ENCODE measurements at places on chromosomes 12 and 14.

- DNase-seq = no peak
Observed at GRCh38 chr12:32031109-32031508, 71.9 kb downstream of the RESF1 start.

DNA sequence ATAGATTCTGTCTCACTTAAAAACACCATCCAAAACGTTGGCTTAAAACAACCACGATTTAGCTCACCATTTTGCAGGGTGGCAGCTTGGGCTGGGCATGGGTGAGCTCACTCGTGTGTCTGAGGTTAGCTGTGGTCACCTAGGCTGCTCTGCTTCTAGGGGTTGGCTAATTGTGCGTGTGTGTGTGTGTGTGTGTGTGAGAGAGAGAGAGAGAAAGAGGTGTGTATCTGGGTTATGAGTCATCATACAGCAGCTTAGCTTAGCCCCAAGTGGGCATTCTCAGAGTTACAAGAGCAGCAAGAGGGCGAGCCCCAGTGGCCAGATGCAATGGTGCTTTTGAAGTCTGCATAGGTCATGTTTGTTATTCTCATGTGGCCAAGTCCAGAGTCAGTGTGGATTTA, 6.0 kb downstream of the FBXW8 start:
- no peak for DNase-seq

DNA sequence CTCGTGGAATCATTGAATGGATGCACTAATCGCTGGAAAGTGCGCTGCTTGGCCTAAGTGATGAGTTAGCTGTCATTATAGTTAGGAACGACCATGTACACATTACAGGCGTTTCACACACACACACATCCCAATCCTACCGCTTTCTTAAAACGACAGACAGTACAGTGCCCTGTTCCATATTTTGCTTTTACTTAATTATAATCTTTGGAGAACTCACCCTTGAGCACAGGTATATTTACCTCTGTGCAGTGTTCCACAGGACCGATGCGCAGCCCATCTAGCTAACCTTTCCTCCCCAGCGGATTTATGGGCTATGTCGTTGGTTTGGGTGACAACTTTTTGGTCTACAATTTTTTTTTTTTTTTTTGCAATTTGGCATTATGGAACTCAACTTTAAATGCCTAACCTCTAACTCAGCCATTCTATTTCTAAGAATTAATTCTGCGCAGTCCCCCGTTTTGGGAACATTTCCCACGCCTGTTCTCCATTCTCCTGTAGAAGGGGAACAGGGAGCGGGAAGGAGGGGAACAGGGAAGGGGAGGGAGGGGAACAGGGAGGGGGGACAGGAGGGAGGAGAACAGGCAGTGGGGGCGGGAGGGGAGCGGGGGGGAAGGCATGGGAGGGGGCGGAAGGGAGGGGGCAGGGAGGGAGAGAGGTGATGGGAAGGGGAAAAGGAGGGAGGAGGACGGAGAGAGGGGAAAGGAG, 663 bp upstream of the ULK1 start:
- DNase-seq = no peak

- no peak for DNase-seq
Observed at GRCh38 chr14:75578786-75579337, 442 bp downstream of the FLVCR2 start.

- no peak for DNase-seq
Observed at GRCh38 chr12:62484233-62484632, 17.6 kb downstream of the MON2 start.

- no peak for DNase-seq
Observed at GRCh38 chr12:10190558-10191388, 11.9 kb downstream of the TMEM52B start.

DNA sequence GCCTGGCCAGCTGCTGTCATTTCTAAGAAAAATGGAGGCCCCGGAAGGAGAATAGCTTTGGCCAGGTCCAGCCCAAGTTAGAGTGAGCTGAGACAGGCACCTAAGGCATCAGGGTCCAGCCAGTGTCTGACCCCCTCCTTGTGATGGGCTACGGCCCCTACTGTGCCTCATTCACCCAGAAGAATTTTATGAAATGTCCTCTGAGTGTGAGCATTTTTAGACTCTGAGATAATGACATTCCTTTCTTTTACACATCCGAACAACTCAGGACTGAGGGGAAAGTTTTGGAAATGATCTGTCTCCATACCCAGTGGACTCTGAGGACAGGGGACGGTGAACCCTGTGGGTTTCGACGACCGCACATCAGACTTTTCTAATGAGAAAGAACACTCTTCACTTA, 50.4 kb downstream of the SLC24A4 start:
- DNase-seq = no peak

DNA sequence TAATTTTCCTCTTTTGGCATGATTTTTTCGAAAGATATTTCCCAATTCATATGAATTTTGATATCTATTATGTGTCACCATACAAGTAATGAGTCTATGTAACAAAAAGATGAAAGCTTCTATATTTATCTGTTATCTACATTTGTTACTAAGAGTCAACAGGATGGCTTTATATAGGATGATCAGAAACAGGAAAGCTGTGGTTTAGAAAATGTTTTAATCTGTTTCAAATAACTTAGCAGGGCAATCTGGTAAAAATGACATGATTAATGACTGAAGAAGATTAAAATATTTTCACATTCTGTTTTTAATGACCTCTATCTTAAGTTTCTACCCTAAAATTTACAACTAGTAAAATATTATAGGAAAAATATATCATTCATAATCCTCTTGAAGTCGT, 105.8 kb downstream of the MSRB3 start:
- no peak for DNase-seq

GRCh38 chr14:100056431-100056830, 8.8 kb upstream of the EVL start:
- DNase-seq = no peak

DNA sequence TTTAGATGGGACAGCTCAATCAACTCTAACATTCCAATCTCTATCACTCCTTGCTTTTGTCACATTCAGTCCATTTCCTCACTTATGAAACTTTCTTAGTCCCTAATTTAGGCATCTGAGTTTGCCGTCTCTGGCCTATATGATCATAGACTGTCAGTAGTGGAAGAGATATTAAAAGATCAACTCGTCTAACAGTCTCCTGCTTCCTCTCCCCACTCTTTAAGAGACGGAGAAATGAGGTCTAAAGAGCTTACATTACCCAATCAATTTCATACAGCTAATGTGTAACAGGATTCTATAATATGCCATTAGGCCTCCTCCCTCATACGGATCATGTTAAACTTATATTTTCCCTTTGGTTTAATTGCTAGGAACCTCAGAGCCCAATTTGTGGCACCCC, 6.5 kb upstream of the ATP23 start:
- no peak for DNase-seq

DNA sequence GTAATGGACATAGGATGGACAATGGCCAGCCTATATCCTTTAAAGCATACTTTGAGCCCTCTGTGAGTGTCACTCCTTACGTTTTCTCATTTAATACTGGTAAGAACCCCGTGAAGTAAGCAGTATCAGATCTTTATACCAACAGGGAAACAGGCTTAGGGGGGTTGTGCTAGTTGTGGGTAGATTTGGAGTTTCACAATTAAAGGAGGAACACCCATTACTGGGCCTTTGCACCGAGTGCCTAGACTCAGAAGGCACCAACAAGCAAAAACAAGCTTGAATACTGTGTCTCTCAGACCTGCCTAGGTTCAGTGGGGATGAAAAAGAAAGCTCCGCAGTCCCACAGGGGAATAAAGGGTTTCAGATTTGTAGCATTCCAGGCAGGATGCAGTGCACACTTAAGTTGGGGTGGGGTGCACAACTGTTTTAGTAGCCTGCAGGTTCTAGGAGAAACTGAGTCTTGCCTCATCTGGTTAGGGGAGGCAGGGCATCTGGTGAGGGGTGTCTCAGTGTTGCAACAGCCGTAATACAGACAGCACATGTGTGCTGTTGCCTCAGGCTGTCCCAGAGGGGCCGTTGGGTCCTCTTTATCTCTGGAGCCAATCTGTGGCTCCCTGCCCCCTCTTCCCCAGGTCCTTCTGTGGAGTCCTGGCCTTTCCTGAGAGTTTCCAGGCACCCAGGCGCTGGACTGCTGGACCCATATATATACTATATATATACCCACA, 51.2 kb downstream of the IRAK3 start:
- no peak for DNase-seq

DNA sequence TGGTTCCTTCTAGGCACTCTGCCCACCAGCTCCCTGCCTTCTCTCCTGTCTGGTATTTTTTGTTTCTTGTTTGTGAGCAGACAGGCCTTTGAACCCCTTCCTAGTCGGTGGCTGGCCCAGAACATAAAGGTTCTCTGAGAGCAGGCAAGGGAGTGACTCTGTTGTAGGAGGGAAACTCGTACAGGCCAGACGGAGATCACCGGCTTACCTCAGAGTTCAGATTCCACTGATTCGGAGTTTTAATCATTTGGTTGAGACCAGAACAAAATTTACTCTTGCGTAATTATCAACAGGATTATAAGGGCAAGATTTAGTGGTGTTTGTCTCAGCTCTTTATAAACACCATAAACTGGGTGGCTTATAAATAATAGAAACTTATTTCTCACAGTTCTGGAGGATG, 128.3 kb downstream of the PLXNC1 start:
- DNase-seq = no peak

- DNase-seq = no peak
Observed at GRCh38 chr14:87391066-87391465, 601.9 kb downstream of the GALC start.

GRCh38 chr12:117450209-117450608, 88.8 kb upstream of the NOS1 start:
- DNase-seq = no peak

DNA sequence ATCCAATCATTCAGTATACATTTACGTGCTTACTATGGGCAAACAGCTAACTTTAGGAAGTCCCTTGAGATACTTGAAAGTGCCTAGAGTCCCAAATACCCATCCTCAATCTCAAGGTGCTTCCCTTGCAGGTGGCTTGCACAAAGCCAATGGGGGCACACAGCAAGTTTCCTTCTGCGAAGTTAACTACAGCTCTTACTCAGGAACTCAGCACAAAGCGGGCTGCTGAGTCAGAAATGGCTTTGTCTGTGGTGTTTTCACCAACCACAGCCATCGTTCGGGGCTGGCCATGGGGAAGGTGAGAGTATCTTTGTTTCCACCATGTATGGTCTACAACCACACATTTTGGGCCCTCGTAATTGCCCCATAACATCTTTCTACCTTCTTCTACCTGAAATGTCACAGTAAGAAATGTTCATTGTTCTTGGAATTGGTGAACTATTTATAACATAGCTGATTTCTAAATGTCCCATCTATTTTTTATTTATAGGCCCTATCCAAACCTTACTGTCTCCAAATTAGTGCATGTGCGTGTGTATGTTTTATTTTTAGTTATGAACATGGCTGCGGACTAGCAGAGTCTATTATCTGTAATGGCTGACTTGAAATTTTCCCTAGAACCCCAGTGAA, 13.9 kb downstream of the MFAP5 start:
- DNase-seq = no peak

Measured in NCI-H1417 treated with DMSO at 0.1 percent for 48 hours (cell line).